Upper lobe of left lung (tissue), 6 donors: ENCODE measurements at places on chromosomes 1 and 21. TPM values are rescaled to one million over a fixed set of nuclear protein-coding genes. Genes with fewer than 3 reads are reported as not detected.

Gene PRELP
- total RNA-seq, result 30.4 TPM

Gene RGS4
- 0.30 TPM for total RNA-seq

Gene CFHR1
- total RNA-seq, result not detected

Gene RAB25
- total RNA-seq, result 58.7 TPM

Gene PTGS2
- 26.4 TPM for total RNA-seq

DNA sequence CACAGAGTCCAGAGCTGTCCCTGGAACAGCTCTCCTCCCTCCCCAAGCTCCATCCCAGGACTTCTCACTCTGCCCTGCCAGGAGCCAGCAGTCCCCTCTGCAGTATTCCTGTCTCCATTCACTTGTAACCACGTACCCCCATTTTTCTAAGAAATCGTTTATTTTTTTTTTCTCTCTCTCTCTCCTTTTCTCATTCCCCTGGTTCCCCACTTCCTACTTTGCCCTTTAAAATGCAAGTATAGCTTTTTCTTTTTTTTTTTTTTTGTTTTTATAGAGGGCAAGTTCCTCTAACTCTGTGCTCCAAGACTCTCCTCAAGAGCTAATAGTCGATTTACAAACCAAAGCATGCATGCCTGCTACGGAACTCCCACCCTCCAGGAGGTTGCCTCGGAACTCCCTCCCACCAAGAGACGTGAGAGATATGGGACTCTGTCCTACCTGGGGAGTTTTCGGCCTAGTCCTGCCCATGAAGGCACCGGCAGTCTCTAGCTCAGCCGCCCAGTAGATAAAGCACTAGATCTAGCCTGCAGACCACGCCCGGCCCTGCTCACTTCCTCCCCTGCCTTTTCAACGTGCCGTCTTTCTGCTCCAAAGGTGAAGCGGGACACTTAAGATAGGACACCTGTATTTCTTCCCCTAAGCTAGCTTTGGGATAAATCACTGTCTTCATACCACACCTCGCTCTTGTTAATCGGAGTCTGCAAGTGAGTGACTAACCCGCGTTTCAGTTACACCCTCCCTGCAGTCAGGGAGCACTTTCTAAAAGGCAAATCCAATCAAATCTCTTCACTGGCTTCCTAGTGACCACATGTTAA, 27.7 kb downstream of the TNFRSF9 start:
- DNase-seq, result no peak
- no peak overlapping the region for H3K27ac ChIP-seq
- no peaks in the 10 kb centered on the region for H3K4me1 ChIP-seq
- H3K27me3 ChIP-seq, result no peaks in the 10 kb centered on the region

DNA sequence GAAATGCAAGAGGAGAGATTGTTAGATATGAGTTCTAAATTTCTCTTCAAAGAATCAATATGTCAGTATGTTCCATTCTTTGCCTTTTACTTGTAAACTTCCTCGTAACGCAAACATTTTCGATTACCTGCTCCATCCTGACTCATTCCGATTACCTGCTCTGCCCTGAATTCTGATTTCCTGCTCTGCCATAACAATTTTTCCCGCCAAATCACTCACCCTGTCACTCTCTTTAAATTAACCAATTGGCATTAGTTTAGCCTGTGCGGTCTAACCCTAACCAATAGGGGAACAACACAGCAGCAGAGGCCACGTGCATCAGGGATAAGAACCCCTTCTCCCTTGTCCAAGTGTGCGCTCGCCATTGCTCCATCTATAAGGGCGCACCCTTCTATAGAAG, 25.0 kb upstream of the CBR3 start:
- DNase-seq, result no peak
- H3K27me3 ChIP-seq, result no peaks in the 10 kb centered on the region
- no peaks in the 10 kb centered on the region for H3K36me3 ChIP-seq
- no peaks in the 10 kb centered on the region for H3K4me1 ChIP-seq
- no peak overlapping the region for H3K27ac ChIP-seq

GRCh38 chr1:82991569-82991968, 1007.4 kb downstream of the TTLL7 start:
- H3K4me3 ChIP-seq, result no peak overlapping the region
- DNase-seq, result no peak
- H3K36me3 ChIP-seq, result no peaks in the 10 kb centered on the region
- H3K4me1 ChIP-seq, result no peaks in the 10 kb centered on the region
- H3K27me3 ChIP-seq, result no peaks in the 10 kb centered on the region

- H3K27me3 ChIP-seq, result no peaks in the 10 kb centered on the region
- H3K27ac ChIP-seq, result no peak overlapping the region
- no peak overlapping the region for H3K4me3 ChIP-seq
- H3K36me3 ChIP-seq, result no peaks in the 10 kb centered on the region
Observed at GRCh38 chr1:231013391-231014015, 26.6 kb downstream of the FAM89A start.

DNA sequence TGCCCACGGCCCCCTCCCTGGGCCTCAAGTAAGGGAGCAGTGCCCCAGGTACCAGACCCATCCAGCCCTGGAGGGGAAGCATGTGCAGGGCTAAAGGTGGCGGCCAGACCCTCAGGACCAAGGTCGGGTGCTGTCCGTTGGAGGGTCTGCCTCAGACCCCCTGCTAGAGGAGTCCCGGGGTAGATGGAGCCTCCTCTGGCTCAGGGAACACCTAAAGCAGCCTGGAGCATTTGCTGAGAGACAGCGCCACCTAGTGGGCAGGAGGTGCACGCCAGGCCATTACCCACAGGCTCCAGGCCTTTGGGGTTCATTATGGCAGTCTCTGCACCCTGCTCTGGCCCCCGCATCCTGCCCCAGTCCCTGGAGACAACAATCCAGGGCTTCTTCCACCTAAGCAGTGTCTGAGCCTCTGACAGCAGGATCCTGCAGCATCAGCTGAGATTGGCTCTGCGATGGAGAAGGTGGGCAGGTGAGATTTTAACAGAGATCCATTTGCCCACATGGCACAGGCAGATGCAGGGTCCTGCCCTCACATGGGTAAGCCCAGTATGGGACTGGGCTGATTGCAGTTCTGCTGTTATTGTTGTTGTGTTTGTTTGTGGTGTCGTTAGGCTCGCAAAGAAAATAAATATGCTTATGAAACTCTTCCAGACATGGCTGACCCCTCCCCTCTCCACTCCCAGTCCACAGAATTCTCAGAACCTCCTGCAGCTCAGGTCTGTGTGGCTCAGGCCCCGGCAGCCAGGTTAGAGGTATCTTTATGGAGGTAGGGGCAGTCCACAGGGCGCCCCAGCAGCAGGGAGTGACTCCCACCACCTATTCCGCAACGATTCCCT, 42.4 kb downstream of the CTNNBIP1 start:
- no peaks in the 10 kb centered on the region for H3K4me1 ChIP-seq
- no peak overlapping the region for H3K4me3 ChIP-seq
- no peak overlapping the region for H3K27ac ChIP-seq
- H3K36me3 ChIP-seq, result peaks cover 22% of the 10 kb centered on the region
- no peaks in the 10 kb centered on the region for H3K27me3 ChIP-seq

DNA sequence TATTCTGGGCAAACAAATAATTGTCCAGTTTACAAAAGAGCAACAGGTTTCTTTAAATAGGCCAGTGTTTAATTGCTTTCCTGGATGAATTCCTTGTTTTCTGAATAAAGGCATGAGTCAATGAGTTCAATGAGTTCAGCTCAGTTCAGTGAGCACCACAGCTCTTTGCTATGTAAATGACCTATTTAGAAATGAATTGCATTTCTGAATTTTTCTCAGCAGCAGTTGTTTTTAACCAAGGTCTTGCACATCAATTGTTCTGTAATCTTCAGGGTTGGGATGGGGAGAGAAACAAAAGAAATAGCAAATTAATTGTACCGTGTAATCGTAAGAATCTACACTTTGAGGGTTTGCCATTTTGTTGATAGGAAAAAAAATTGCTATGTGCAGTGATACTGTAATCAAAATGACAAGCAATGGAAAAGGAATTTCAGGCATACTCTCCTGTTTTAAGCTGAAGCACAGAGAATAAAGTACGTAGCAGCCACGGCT, 45.7 kb downstream of the MIS18A start:
- no peaks in the 10 kb centered on the region for H3K27me3 ChIP-seq
- DNase-seq, result no peak
- H3K4me3 ChIP-seq, result no peak overlapping the region
